ENCODE measurements at places on chromosomes 1 and 21.

- no peak for DNase-seq
These were observed 11.0 kb downstream of the DNM3 start for GRCh38 chr1:171852272-171852671.

DNA sequence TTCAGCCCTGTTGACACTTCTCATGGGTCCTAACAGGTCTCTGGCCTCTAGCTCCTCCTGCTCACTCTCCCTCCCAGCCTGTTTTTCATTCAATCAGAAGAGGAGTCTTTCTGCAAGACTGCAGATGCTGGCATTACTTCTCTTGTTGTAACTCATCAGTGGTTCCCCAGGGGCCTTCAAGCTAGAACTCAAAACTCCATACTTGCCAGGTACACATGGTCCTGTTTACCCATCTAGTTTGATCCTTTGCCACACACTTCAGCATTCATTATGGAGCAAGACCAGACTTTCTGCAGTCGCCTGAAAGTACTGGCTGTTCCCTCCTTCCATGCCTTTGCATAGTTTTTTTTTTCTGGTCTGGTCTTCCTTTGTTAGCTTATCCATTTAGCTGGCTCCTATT, 47.9 kb downstream of the SERBP1 start:
- no peak for DNase-seq

DNA sequence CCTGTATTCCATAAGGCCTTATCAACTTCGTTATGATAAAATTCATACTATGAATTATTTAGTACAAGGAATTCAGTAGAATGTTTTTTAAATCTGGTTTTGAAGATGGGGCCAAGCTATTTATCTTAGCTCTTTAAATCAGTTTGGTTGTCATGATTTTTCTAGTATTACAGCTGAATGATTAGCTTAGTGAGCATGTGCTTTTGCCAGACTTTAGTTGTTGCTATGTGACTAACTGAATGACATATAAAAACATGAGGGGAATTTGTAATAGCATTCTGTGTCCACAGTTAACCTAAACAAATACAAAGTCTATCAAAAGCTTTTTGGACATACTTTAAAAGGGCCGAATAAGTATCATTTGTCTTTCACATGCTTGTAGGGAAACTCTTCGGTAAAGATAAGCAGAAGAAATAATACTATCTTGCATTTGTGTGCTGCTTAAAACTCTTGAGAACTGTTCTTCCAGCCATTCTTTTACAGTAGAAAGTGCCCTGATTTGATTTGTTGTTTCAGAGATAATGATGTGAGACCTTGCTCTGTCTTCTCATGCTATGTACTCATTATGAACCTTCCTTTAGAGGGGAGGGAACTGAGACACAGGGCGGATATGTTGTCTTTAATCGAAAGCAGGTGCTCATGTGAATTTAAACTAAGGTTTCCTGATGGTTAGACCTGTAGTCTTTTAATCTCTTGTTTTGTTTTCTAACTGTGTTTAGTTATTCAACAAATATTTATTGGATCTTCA, 18.8 kb downstream of the NEK7 start:
- DNase-seq = no peak

GRCh38 chr1:9723926-9724325, 72.4 kb downstream of the PIK3CD start:
- DNase-seq = no peak

DNA sequence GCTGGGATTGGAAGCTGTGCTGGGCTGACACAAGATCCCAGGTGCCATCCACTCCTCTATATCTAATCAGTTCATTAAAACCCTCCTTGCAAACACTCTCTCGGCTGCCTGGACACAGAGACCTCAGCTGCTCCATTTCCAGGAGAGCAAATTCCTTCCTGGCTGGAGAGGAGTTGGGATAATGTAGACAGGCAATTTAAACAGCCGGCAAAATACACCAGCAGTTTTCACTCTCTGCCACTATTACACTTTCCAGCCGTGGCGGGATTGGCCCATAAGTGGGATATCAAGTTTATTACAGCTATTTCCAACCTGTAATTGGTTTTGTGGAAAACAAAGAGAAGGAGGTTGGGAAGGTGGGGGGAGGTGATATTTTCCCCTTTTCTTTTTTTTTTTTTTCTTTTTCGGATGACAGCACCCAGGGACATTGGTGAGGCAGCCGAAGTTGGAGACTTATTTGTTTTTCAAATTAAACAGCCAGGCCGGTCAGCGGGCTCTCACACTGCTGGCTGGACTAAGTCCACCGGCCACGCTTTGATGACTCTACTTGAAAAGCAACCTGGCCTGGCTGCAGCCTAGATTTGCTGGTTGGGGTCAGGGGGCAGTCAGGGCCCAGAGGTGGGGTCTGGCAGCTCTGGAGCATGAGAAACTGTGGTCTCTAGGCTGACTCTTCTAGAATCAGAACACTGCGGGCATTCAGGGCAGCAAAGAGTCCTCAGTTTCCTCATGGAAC, 177.4 kb downstream of the IGSF21 start:
- no peak for DNase-seq

DNA sequence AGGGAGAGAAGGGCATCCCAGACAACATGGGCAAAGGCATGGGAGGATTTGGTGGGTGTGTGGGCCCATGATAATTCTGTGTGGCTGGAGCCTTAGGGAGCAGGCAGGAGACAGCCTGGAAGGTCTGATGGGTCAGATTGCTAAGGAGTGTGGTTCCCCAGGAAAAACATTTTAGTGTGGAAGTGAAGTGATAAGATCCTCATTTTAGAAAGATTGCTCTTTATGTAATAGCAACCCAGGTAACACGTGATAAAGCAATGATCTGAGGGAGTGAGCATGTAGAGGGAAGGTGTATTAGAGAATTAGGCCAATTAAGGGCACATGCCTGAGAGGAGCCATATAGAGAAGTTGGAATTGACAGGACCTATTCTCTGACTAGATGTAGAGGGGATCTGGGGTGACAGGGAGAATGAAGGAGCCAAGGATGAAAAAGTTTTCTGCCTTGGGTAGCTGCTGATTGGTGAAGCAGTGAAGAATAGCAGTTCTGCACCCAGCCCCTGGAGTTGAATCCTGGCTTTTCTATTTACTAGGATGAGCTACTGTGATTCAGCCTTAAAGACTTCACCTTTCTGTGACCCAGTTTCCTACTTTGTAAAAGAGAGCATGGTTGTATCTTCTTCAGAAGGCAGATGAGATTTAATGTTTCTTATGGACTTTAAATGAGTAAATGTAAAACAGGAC, 18.7 kb upstream of the SLAMF6 start:
- DNase-seq = no peak

DNA sequence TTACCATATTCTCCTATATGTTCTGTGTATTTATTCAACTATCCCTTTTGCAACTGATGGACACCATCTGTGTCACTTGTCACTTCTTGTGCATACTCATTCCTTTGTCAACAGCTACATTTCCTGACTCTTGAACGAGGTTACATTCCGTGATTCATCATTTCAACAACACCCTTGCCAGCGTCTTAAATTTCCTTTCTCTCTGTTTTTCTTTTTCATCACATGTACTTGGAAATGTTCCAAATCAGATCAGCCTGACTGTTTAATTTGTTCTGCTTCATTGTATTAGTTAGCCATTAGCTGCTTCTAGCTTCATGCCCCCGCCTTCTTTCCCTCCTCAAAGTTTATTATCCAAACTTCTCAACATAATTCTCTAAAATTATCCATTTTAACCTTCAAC, 173.0 kb downstream of the ADGRL4 start:
- DNase-seq = no peak

DNA sequence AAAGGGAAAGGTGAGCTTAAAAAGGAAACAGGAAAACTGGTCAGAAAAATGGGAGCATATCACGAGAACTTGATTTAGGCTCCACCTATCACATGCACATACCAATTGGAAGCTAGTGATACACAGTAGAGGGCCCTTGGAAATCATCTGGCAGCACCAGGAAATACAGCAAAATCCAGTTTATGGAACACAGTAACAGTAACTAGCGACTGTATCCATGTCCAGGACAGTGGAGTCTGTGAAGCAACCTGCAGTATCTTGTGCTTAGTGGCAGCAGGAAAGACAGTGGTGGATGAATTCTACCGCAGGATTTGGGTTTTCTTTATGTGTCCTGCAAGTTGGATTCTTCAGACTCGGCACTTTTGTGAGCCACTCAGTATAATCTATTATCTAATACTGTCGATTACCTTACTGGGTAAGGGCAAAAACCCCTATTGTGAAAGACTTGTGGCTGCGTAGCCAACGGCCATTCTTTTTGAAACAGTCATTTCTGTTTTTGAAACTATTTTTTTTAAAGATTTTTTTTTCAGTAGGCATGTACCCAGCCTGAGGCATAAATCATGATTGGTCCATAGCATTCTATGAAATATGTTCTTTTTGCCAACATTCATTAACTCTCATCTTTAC, 1.6 kb upstream of the KDM4A start:
- DNase-seq = no peak

GRCh38 chr1:40981691-40982448, 2.4 kb downstream of the CTPS1 start:
- DNase-seq = no peak

DNA sequence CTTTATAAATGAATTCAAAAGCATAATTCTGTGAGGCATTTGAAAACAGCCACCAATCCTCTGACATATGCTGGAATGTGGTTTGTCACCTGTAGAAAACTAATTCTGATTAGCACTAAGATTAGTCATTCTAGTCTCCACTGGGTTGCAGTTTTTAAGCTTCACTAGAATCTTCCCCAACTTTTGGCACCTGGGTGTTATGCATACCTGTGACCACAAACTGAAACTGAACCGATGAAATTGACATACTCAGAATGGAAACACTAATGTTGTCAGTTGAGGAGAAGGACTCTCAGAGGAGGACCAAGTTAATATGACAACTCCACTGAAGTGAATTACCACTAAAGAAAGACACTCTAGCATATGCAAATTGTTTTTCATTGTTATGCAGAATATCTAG, 285.8 kb upstream of the NEGR1 start:
- no peak for DNase-seq

- DNase-seq = no peak
These were observed 108.7 kb downstream of the TSEN15 start for GRCh38 chr1:184160236-184160635.

DNA sequence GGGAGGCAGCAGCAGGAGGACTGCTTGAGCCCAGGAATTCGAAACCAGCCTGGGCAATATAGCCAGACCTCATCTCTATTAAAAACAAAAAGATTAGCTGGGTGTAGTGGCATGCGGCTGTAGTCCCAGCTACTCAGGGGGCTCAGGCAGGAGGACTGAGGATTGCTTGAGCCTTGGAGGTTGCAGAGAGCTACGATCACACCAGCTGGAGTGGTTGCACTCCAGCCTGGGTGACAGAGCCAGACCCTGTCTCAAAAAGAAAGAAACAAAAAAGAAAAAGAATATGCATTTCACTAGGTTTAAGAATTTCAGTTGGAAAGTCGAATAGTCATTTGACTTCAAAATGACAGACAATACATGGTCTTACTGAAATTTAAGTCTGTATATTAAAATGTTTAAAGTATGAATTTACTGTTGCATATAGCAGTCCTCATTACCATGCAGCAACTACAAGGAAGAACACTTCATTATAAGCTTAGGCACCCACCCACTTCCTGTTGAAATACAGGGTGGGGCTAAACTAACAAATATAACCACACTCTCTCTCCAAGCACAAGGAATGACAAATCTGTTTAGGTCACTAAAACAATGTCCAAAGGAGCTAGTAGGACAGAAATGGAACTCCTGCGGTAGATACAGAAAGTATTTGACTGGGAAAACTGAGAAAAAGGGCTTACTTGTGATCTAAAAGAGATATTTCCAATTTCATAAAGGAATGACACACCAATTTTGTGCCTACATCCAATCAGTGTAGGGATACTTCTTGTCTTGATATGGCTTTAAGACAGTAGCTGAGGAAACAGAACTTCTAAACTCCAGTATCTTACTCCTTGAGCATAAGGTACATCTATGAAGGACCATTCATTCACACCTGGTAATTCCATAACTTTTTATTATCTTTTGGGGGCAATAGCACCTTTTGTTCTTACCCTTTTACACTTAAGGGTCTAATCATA, 44.1 kb downstream of the GPR3 start:
- no peak for DNase-seq

GRCh38 chr1:119327094-119327449, 41.5 kb upstream of the HAO2 start:
- no peak for DNase-seq

DNA sequence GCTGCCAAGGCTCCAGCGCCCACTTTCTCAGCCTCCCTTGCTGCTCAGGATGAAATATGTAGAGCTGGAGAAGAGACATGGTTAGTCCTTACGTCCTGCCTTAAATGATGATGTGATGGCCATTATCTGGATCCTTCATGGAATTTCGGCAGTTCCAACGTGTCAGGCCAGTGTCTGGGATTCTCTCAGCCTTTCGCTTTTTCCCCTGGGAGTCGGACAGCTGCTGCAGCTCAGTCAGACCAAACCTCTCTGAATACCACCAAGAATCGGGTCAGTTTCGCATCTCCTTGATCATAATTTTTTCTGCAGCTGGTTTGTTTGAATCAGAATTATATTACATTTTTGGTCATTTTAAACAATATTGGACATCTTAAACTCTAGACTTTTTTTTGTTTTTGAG, 22.3 kb upstream of the KLHDC8A start:
- DNase-seq = no peak

GRCh38 chr1:174007851-174008250, 14.3 kb downstream of the RC3H1 start:
- no peak for DNase-seq

GRCh38 chr1:186703209-186703766, 23.1 kb upstream of the PTGS2 start:
- DNase-seq = no peak

- no peak for DNase-seq
These were observed 919 bp downstream of the MCL1 start for GRCh38 chr1:150578272-150579109.

DNA sequence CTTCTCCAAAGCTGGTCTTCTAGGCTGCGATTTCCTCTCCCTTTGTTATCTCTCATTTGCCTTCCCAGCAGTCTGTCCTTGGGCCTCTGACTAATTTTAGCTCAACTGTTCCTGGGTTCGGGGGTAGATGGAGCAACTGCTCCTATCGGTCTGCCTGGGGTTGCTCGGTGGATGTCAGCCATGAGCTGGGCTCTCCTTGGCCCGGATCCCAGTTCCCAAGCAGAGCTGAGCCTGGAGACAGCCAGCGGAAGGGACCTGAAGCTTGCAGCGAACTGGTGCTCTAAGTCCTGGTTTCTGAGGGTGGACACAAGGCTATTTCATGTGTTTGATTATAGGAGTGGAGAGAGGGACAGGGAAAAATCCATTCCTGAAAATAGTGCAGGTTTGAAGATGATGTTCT, 423.0 kb downstream of the RPS6KC1 start:
- no peak for DNase-seq

GRCh38 chr1:207646944-207647579, 2.1 kb downstream of the CR1L start:
- DNase-seq = no peak

DNA sequence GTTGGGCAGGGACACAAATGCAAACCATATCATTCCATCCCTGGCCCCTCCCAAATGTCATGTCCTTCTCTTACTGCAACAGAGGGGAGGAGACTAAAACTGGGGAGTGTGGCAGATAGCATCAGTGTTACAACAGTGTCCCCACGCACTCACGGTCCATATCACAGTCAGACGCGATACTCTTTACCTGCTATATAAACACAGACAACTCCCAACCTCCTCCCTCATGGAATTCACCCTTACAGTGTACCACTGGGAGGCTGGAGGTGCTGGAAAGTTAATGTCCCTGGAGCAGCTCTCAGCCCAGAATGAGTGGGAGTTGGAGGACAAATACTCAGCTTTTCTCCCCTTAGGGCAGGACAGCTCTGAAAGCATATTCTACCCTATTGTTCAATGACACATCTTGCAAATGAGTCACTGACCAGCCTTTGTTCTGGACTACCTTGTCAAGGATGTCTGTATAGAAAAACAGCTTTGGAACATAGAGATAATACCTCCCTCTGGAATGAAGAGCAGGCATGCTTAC, 445.9 kb downstream of the SETD4 start:
- DNase-seq = no peak

- DNase-seq = no peak
These were observed 2.4 kb upstream of the FCGR2A start for GRCh38 chr1:161502641-161503393.

Data from activated CD8-positive, alpha-beta memory T cell treated with anti-CD3 and anti-CD28 coated beads for 4 hours (primary cell).